ENCODE measurements at places on chromosomes 5 and 9. TPM values are rescaled to one million over a fixed set of nuclear protein-coding genes. Genes with fewer than 3 reads are reported as not detected.

MSX2 gene
- polyA plus RNA-seq: 0.11 TPM

CD274 gene
- 1.9 TPM for polyA plus RNA-seq

- DNase-seq: no peak
These were observed 42.3 kb upstream of the NKD2 start for GRCh38 chr5:966345-966710.

GRCh38 chr5:36422952-36423351 is 121.2 kb upstream of the RANBP3L start:
- DNase-seq: no peak

GRCh38 chr5:57503433-57503832 is 20.8 kb upstream of the ACTBL2 start:
- DNase-seq: no peak

GRCh38 chr5:2335125-2335732 is 416.2 kb downstream of the IRX2 start:
- DNase-seq: no peak

All from spleen (tissue), 13 donors.